8988T (cell line): ENCODE measurements at places on chromosomes 7 and 10.

DNA sequence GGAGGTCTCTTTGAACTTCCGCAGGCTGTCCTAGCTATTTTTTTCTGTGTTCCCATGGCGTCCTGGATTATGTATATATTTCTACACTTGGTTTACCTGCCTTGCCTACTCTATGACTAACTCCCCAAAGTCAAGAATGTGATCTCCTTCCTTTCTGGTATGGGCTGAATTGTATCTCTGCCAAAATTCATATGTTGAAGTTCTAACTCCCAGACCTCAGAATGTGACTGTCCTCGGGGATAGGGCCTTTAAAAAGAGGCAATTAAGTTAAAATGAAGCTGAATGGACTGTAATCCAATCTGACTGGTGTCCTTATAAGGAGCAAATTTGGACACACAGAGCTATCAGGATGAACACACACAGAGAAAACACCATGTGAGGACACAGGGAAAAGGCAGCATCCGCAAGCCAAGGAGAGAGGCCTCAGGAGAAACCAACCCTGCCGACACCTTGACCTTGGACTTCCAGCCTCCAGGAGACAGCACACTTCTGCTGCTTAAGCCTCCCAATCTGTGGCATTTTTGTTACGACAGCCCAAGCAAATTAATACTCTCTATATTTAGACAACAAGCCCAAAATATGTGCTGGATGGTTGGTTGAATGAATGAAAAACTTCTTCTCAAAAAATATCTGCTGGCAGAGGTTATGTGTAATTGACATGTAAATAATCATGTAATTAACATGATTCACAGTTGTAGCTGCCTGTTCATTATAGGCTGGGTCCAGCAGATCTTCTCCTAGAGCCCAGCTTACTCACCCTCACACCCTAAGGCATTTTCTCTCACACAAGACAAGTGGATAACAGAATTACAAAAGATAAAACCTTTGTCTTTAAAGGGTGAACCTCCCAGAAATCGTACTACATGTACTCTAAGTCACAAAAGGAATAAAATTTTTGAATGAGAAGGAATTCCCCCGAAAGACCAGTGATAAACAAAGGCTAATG is 123.7 kb downstream of the CUBN start:
- no peak for DNase-seq

DNA sequence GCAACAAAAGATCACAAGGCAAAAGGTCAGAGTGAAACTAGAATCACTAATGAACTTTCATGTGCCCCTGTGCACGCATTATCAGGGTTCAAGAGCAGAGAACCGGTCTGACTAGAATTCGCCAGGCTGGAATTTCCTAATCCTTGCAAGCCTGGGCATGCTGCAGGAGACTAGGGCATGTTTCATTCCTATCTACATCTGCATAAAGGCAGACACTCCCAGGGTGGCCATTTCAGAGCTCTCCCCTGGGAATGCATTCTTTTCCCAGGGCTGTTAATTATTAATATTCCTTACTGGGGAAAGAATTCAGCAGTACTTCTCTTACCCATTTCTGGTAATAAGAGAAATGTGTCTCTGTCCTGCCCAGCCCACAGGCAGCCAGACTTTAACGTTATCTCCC is 90.5 kb downstream of the CDC14C start:
- DNase-seq = no peak

DNA sequence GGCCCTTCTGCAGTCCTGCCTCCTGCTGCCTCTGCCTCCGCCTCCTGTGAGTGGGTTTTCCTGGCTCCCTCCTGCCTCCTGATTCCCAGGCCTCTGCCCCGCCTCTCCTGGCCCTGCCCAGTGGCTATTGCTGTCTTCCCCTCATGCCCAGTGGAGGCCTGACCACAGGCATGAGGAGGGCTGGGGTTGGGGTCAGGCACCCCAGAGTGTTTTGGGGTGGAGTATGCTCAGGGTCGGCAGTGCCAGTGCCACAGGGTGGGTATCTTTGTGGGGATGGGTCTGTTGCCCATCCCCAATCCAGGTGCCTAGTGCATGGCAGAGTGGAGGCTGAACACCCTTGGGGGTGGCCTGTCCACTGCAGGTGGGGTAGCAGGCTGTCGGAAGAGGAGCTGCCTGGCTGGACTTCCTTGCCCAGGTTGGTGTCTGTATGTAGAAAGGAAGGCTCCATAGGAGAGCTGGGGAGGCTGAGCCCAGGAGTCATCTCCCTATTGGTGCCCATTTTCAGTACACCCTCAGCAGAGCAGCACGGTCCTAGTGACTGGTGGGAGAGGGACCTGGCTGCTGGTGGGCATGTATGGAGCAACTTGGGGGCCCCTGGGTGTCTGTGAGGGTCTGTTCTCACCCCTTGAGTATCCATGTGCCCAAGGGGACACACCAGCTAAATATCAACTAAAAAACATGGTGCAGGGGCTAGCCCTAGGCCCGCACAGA is 62.2 kb downstream of the ARHGAP22 start:
- no peak for DNase-seq

DNA sequence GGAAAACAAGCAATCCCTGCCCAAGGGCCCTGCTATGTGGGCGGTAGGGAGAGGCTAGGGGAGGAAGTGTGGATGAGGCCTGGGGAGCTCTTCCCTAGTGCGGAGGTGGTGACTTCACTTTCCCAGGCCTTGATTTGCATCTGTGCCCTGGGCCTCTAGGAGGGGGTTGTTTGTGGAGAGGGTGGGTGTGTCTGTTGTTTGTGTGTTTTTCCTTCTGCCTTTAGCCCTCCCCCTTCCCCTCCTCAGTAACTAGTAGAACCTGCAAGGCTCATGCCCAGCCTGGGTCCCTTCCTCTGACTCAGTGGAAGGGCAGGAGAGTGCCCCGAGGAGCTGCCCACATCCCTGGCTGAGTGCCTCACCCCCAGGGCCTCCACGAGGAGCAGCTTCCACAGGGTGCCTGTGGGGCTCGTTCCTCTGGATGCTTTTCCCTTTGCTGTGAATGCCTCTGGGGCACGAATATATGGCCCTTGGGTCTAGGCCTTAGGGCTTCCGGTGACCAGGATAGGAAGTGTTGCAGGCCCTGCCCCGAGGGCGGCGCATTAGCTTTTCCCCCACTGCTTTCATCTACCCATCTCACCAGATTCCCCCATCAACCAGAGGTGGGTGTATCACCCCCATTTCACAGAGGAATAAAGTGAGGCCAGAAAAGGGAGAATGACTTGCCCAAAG is 89.4 kb upstream of the DUSP5 start:
- no peak for DNase-seq

GRCh38 chr7:54738737-54739136 is 20.3 kb downstream of the SEC61G start:
- DNase-seq = no peak

GRCh38 chr10:132186488-132187429 is at the start of gene DPYSL4:
Gene DPYSL4 (plus strand): TSS chr10:132186948. CDS start chr10:132187064, 116 bp downstream.
- DNase-seq = peak; percentile 84

DNA sequence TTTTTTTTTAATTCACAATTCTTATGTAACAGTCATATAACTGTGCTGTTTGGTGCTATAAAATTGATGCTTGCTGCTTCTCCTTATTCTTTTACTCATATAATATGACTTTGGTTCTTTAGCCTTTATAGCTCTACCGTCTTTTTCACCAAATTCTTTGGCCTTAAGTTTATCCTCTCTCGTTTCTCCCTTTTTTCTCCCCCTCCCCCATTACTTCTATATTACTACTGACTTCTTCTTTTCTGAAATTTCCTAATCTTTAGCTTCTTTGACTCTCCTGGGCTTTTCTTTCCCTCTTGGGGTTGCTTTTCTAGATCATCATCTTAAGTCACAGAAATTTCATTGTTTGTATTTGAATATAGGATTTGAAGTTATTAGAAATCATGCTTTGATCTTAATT is 3.8 kb downstream of the BCCIP start:
- no peak for DNase-seq

GRCh38 chr10:74388801-74389200 is 237.8 kb downstream of the ADK start:
- DNase-seq = no peak

DNA sequence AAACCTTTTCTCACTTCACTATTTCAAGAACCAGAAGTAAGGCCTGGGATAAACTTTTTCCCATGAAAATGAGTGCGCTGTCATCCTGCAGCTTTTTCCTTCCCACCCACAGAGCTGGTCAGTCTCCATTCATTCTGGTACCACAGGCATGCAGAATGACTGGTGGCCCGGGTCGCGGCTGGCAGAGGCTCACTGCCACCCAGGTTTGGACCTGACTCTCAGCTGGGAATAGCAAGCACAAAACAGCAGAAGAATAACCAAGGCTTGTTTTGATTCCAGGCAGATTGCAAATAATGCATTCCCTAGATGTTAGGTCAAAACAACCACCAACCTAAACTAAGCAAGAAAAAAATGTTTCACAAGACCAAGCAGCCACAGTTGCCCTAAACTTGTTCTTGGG is 190.5 kb upstream of the NRP1 start:
- DNase-seq = no peak

- DNase-seq = no peak
These were observed 189.2 kb upstream of the MGMT start for GRCh38 chr10:129277841-129278240.

- DNase-seq = no peak
These were observed 1.2 kb upstream of the NAMPT start for GRCh38 chr7:106285855-106286492.

GRCh38 chr7:138086563-138087270 is 10.5 kb downstream of the AKR1D1 start:
- DNase-seq = no peak

DNA sequence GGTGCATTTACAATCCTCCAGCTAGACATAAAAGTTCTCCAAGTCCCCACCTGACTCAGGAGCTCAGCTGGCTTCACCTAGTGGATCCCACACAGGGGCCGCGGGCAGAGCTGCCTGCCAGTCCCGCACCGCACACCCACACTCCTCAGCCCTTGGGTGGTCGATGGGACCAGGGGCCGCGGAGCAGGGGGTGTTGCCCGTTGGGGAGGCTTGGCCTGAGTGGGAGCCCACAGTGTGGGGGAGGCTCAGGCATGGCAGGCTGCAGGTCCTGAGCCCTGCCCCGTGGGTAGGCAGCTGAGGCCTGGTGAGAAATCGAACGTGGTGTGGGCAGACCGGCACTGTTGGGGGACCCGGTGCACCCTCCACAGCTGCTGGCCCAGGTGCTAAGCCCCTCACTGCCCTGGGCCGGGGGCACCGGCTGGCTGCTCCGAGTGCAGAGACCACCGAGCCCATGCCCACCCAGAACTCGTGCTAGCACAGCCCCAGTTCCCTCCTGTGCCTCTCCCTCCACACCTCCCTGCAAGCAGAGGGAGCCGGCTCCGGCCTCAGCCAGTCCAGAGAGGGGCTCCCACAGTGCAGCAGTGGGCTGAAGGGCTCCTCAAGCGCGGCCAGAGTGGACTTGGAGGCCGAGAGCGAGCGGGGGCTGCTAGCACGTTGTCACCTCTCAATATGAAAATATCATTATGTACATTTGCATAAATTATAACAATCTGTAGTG is 16.6 kb downstream of the POLR1F start:
- DNase-seq = no peak

- no peak for DNase-seq
These were observed 153.4 kb downstream of the MLLT10 start for GRCh38 chr10:21687266-21688008.

GRCh38 chr10:86652361-86653202 is 1.8 kb upstream of the OPN4 start:
- no peak for DNase-seq

GRCh38 chr7:78562191-78562590 is 763.6 kb downstream of the PHTF2 start:
- DNase-seq = no peak

- DNase-seq = no peak
These were observed 162.7 kb downstream of the KCNMA1 start for GRCh38 chr10:77474939-77475338.

DNA sequence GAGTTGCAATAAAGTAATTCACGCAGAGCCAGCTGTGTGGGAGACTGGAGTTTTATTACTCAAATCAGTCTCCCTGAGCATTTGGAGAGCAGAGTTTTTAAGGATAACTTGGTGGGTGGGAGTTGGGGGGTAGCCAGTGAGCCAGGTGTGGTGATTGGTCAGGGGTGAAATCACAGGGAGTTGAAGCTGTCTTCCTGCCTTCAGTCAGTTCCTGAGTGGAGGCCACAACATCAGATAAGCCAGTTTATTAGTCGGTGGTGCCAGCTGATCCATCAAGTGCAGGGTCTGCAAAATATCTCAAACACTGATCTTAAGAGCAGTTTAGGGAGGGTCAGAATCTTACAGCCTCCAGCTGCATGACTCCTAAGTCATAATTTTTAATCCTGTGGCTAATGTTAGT is 3.3 kb upstream of the CYP51A1 start:
- DNase-seq = no peak

GRCh38 chr10:126686268-126686667 is 15.8 kb upstream of the C10orf90 start:
- DNase-seq = no peak

GRCh38 chr7:27910326-27910725 is 170.4 kb downstream of the TAX1BP1 start:
- no peak for DNase-seq

DNA sequence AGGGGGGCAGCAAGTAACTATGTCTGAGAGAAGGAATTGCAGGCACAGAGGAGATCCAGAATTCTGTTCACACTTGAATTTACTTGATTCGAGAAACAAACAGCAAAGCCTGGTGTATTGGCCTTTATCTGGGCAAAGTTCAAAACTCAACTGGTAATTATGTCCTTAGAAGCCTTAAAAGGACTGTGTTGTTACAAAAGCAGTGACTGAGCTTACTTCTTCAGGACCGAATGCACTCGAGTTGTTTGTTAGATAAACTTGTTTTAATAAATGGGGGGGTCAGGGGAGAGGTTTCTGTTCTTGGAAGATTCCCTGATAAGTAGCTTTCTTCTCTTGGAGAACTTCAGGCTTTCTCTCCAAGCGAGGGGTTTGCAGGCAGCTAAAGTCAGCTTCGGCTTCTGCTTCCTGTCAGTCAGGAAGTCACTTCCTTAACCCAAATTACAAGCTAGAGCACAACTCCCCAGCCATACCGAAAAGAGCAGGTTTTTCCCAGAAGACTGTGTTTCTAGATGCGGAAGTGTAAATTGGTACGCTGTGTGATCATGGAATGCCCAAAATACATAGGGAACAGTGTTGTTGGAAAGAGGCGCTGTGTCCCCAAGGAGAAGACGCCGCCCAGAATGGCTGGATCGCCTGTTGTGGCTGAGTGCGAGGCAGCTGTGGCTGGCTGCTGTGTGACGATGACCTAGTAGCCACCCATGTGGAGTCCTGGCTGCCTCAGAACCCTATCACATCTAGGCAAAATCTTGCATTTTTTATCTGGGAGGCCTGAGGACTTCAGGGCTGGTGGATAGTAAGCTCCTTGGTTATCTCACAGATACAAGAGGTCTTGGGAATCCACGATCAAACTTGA is 110.4 kb downstream of the TCF7L2 start:
- DNase-seq = no peak

GRCh38 chr7:95001815-95002561 is 94.6 kb downstream of the PPP1R9A start:
- DNase-seq = no peak

DNA sequence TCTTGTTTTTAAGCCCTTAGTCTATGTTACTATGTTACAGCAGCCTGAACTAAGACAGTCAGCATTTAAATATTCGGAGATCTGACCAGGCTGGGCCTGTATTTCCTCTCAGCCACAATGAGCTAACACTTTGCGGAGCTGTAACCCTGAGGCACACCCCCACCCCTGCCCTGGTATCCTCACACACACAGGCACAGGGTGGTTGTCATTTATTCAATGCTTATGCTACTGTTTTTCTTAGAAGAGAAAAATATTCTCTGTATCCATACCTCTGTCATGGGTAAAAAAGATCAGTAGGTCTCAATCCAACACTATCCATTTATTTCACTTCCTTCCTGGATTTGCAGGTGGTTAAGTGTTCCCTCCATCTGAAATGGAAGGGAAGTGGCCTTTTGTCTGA is 80.3 kb upstream of the TRIL start:
- DNase-seq = no peak
